HepG2 (cell line): ENCODE measurements at places on chromosomes 6 and 20. TPM values are rescaled to one million over a fixed set of nuclear protein-coding genes. Genes with fewer than 3 reads are reported as not detected.

DNA sequence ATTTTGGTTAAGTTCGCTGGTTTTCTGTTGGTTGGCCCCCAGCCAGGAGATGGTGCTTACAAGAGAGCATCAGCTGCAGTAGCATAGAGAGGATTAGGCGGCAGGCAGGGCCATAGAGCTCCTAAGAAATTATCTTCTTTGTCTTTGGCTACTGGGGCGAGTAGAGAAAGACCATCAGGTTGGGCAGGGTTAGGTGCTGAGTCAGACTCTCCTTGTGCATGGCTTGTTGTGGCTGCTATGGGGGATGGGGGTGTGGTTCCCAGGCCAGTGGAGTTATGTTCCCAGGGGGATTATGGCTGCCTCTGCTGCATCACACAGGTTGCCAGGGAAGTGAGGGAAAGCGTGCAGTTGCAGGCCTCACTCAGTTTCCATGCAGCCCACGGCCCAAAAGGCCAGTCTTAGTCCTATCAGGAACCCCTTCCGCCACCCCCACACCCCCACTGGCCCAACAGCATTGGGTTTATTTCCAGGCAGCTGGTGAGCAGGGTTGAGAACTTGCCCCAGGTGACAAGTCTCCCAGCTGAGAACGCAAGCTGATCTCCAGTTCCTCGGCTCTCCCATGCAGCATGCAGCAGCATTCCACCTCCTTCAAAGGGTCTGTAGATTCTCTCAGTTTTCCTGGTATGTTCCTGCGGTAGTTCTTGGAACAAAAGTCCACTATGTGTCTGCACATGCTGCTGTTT lies 243.7 kb downstream of the UTRN start:
- no peak for DNase-seq

- DNase-seq: no peak
Observed at GRCh38 chr6:68633972-68634725, 933 bp upstream of the ADGRB3 start.

- peak; percentile 99 for DNase-seq
Observed at GRCh38 chr20:50746138-50746940, 15.0 kb downstream of the PARD6B start.

DNA sequence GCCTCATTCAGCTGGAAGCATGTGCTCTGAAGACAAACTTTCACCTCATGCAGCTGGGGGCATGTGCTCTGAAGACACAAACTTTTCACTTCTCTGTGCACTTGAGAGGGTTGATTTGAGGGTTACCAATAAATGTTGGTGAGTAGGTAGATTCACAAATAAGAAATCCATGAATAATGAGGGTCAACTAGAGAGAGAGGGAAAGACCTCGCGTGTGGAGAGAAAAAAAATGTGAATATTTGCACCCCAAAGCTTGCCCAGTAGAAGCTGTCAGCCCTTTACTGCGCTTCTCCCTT lies 43.4 kb downstream of the PSMB1 start:
- no peak for DNase-seq

GRCh38 chr6:143872201-143872600 lies 7.9 kb downstream of the ZC2HC1B start:
- no peak for DNase-seq

Gene TMEM244
- polyA plus RNA-seq: not detected in 2 replicates

DNA sequence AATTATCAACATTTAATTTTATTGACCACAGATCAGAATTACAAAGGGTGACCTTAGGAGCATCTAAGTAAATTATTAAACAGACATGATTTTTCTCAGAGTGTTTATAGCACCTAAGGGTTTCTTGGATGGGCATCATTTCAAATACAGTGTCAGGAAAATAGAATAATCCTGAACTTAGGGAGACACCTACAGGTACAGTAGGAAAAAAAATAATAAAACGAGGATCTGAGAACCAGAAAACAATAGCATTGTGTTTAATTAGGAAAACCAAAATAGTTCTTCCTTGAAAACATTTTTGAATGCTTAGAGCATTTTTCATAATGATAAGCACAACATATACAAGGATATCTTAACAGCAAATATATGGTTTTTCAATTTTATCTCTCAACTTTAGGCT lies 39.2 kb downstream of the MMUT start:
- no peak for DNase-seq

DNA sequence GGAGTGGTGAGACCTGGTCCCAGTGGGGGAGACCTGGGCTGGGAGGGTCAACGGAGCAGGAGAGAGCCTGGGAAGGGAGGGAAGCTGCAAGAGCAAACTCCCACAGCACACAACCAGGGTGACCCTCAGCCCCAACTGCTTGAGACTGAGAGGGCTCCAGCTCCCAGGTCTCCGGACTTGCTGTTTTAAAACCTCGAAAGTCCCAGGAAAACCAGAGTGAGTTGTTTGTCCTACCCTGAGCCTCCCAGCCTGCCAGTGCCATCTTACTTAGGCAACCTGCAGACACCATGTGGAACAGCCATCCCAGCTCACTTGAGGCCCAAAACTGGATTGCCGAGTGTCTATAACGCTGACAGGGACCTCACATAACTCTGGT lies 4.8 kb upstream of the NTSR1 start:
- DNase-seq: no peak

- DNase-seq: no peak
Observed at GRCh38 chr6:157449610-157450009, 68.6 kb downstream of the ZDHHC14 start.

GRCh38 chr6:90403489-90404381 lies 107.1 kb upstream of the BACH2 start:
- peak; percentile 78 for DNase-seq

GRCh38 chr6:143299253-143300166 lies 151.0 kb downstream of the ADAT2 start:
- no peak for DNase-seq

DNA sequence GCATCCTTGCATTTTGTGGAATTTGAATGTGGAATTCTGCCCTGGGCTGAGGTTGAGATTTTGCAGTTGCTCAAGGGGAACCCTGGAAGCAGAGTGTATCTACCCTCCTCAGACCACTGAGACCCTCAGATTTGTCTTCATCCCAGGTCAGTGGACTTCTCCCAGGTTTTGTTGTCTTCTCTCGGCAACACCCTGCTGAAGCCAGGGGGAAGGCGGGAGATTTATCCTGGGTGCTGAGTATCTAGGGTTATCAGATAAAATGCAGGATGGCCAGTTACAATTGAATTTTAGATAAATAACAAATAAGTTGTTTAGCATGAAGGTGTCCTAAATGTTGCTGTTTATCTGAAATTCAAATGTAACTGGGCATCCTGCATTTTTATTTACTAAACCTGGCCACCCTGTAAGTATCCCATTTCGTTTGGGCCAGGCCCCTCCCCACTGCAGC lies 43.0 kb downstream of the FGD2 start:
- DNase-seq: no peak

Gene ECT2L
- polyA plus RNA-seq: 0.05 and 0.12 TPM in 2 replicates

DNA sequence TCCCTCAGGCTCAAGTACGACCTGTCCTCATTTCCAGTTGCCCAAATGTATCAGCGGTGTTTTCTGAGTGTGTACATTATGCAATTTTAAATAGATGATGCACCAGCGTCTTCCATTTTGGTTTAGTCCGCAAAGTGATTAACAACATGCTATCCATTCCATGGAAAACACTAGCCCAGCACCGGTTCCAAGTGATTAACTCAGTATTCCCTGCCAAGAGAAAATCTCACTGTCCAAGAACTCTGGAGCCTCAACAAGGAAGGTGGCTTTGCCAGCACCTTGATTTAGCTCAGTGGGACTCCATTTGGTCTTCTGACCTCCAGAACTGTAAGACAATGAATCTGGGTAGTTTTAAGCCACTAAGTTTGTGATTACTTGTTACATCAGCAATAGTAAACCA lies 107.2 kb downstream of the FOXC1 start:
- no peak for DNase-seq

- no peak for DNase-seq
Observed at GRCh38 chr6:7624796-7625710, 35.1 kb downstream of the SNRNP48 start.

DNA sequence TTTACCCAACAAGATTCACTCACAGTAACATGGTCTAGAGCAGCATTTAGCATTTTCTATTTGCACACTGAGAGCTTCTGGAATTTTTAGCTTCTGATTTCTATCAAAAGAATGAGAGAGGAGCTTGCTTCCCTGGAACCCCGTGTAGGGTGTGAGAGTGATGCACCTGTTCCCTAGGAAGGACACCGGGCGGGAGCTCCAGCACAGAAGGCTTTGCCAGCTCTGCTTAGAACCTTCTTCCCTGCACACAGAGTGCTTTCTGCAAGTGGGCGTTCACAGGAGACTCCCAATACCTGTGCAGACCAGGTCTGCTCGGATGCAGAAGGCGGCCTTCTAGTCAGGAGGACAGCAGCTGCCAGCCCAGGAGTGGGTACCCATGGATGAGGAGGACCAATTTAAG lies 217.3 kb downstream of the TBXT start:
- DNase-seq: no peak

DNA sequence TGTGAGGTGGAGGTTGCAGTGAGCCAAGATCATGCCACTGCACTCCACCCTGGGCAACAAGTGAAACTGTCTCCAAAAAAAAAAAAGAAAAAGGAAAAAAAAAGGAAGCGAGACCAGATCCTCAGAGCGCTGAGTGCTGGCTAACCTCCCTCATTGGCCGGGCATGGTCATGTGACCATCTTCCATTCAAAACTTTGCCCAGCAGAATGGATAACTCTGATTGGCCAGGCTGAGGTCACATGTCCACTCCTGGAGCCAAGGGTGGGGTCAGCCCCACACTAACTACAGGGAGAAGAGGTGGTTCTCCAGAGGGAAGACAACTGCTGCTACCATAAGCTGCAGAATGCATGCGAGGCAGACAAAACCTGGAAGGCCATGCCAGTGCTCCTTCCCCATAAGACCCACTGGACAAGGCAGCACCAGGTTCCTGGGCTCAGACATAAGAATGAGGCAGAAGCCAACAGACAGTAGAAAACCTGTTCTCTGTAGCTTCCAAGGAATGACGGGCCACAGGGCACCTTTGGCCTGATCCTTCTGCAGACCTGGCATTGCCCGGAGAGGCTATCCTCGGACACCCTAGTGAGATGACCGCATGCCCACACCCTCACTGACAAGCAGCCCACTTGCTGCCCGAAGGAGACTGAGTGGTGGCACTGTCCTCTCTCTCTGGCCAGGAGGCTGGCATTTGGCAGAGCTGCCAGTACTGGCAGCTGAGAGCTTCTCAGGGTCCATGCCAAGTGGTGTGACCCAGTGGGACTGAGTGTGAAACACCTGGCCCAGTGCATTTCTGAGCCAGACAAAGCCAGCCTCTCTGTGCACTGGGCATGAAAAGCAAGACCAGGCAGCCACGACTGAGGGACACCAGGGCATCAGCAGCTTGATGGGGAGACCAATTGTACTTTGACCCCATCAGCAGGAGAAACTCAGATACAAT lies 311.9 kb upstream of the SULF2 start:
- DNase-seq: no peak

DNA sequence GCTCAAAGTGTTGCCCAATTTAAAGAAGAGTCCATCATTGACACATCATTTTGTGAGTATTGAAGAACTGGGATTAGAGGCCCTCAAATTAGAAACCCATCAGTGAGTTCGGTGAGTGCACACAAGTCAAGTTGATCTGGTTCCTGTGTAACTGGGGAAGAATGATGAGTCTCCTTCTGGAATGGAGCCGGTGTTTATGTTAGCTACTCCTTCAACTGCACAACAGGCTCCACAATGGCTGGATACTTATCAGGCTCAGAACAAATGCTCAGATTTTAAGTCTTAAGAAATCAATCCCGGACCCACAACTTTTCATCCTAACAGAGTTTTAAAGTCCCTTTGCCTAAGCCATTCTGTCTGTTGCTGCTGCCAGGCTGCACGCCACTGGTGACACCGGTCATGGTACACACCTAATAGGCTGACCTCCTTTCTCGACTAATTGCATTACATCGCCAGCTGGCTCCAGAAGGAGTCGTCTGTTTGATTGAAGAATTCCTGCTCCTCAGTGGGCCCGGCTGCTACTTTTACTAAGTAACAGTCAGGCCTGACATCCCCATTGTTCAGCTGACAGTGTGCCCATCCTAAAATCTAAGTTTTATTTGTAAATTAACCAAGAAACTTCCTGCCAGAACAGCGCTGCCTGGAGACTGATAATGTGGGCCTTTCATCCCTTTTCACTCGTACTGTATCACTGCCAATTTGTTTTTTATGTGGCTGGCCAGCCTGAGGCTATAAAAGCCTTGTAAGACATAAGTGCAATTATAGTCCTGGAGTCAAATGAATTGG lies 130.4 kb downstream of the INSM1 start:
- no peak for DNase-seq

- peak; percentile 35 for DNase-seq
Observed at GRCh38 chr6:137240168-137240567, 21.0 kb upstream of the IFNGR1 start.

- DNase-seq: peak; percentile 71
Observed at GRCh38 chr6:151205721-151206600, 33.8 kb upstream of the AKAP12 start.

DNA sequence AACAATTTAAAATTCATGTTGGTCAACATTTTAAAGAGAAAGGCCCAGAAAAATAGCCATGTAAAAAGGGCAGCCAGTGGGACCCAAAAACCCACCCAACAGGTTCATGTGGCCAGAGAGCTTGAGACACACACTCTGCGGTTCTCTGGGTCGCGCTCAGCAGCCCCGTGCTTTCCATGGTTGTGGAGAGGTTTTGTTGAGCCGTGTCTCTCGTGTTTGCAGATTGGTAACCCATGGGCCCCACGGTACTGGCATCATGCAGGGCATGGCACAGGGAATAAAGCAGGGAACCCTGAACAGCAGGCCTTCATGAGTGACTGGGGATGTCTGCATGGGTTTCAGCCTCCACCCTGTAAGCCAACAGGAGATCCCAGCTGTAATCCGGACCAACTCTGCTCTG lies 127.7 kb upstream of the CST7 start:
- DNase-seq: no peak

Gene C6orf15
- not detected in 2 replicates for polyA plus RNA-seq

Gene GPX5
- not detected in 2 replicates for polyA plus RNA-seq

- DNase-seq: no peak
Observed at GRCh38 chr6:169086020-169086419, 167.6 kb downstream of the THBS2 start.

Gene TMEM170B
- polyA plus RNA-seq: 3.3 and 3.6 TPM in 2 replicates

Gene PTCRA
- polyA plus RNA-seq: not detected in 2 replicates

Gene SLC52A3
- polyA plus RNA-seq: 0.03 TPM in 1 of 2 replicates, not detected in the other

Gene CGAS
- 0.03 and 0.04 TPM in 2 replicates for polyA plus RNA-seq

Gene TRIM40
- polyA plus RNA-seq: 0.58 and 0.88 TPM in 2 replicates

GRCh38 chr6:53691667-53692133 lies 26.1 kb upstream of the KLHL31 start:
- DNase-seq: no peak

DNA sequence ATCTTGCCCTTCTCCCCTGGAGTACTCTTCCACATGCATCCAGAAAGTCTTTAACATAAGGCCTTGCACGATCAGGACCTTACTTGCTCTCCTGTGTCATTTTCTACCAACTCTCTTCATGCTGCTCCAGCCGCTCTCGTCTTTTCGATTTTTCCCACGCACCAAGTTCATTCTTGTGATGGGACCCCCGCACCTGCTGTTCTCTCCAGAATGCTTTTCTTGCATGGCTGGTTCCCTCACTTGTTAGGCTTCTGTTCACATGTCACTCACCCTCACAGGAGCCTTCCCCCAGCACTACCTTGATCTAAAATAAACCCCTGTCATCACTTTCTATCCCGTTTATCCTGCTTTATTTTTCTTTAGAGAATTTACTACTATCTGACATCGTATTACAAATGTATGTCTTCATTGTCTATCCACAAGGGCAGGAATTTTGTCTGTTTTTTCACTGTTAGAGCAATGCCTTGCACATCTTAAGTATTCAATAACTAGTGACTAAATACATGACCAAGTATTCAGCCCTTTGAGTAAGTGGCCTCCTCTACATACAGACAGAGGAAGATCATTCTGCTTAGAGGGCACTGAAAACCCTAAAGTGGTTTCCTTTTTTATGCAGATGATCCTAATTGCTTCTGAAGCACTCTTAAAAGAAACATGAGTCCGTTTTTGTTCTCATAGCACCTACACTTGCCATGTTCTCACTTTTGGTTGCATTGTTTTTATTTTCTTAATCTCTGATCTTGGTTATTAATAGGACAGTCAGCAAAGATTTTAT lies 166.9 kb downstream of the SLC16A10 start:
- DNase-seq: no peak
